Adrenal gland (tissue), 19 donors: ENCODE measurements at places on chromosomes 3 and 15. TPM values are rescaled to one million over a fixed set of nuclear protein-coding genes. Genes with fewer than 3 reads are reported as not detected.

Gene FES
- total RNA-seq, result 82.3 TPM

DNA sequence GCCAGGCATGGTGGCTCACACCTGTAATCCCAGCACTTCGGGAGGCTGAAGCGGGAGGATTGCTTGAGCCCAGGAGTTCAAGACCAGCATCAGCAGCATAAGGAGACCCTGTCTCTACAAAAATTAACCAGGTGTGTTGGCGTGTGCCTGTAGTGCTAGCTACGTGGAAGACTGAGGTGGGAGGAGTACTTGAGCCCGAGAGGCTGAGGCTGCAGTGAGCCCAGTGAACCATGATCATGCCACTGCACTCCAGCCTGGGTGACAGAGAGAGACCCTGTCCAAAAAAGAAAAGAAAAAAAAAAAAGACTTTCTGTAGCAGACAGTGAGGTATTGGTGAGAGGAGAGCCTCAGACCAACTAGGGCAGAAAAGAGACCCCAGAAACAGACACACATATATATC, 263.8 kb downstream of the XXYLT1 start:
- no peaks in the 10 kb centered on the region for H3K27me3 ChIP-seq
- no peaks in the 10 kb centered on the region for H3K36me3 ChIP-seq
- H3K4me1 ChIP-seq, result no peaks in the 10 kb centered on the region
- H3K4me3 ChIP-seq, result no peak overlapping the region
- no peak for DNase-seq

DNA sequence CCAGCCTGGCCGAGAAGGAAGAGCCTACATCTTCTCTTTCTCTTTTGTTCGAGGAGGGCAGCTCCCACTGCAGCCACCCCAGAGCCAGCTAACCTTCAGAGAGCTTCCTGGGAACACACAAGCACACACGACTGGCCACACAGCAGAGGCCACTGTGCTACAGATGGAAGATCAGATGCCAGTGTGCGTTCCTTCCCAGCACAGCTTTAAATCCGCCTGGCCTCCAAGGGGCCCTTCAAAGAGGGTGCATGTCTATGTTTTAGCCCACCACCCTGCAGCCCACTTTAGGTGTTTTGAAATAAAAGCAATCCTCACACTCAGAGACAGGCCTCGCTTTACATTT, 12.4 kb downstream of the ALDH1A3 start:
- H3K36me3 ChIP-seq, result no peaks in the 10 kb centered on the region
- H3K27me3 ChIP-seq, result no peaks in the 10 kb centered on the region
- H3K4me3 ChIP-seq, result no peak overlapping the region
- no peak for DNase-seq
- H3K4me1 ChIP-seq, result no peaks in the 10 kb centered on the region

DNA sequence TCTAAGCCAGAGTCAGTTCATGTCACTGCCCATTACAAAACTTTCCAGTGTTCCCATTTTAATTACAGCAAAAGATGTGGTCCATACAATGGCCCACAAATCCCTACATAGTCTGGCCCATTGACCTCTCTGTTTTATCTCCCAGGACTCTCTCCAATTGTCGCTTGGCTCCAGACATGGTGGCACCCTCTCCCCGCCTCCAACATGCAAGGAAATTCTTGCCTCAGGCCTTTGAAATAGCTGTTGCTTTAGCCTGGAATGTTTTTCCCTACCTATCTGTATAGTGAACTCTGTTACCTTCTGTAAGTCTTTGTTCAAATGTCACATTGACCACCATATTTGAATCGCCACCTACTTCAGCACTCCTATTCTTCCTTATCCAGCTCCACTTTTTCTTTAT, 377.3 kb upstream of the MCTP2 start:
- H3K27me3 ChIP-seq, result no peaks in the 10 kb centered on the region
- no peak overlapping the region for H3K4me3 ChIP-seq
- no peaks in the 10 kb centered on the region for H3K4me1 ChIP-seq
- H3K27ac ChIP-seq, result no peak overlapping the region
- no peak for DNase-seq

- DNase-seq, result no peak
- no peak overlapping the region for H3K4me3 ChIP-seq
- H3K4me1 ChIP-seq, result peaks cover 18% of the 10 kb centered on the region
- H3K27ac ChIP-seq, result no peak overlapping the region
- H3K27me3 ChIP-seq, result no peaks in the 10 kb centered on the region
- no peaks in the 10 kb centered on the region for H3K36me3 ChIP-seq
Measured at GRCh38 chr3:45579251-45579650, 15.3 kb upstream of the LIMD1 start.
